ENCODE measurements at places on chromosomes 7 and 10.

DNA sequence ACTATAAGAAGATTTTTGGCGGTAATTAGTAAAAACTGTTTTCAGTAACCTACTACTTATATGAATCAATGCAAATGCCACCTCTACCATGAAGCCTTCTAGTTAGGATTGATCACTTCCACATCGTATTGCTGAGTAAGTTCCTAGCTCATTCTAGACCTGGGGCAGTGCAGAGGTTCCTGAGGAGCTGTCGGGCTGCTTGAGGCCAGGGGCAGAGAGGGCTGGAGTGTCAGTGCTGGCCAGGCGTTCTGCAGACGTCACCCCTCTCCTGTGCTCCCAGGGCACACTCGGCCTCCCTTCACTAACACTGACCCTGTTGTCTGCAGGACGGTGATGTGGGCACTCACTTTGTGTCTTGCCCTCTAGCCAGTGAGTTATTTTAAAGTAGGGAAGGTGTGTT is 275.7 kb downstream of the CELF2 start:
- H3K36me3 ChIP-seq, result peaks cover 4% of the 10 kb centered on the region
- no peak overlapping the region for H3K27ac ChIP-seq
- no peak for DNase-seq

DNA sequence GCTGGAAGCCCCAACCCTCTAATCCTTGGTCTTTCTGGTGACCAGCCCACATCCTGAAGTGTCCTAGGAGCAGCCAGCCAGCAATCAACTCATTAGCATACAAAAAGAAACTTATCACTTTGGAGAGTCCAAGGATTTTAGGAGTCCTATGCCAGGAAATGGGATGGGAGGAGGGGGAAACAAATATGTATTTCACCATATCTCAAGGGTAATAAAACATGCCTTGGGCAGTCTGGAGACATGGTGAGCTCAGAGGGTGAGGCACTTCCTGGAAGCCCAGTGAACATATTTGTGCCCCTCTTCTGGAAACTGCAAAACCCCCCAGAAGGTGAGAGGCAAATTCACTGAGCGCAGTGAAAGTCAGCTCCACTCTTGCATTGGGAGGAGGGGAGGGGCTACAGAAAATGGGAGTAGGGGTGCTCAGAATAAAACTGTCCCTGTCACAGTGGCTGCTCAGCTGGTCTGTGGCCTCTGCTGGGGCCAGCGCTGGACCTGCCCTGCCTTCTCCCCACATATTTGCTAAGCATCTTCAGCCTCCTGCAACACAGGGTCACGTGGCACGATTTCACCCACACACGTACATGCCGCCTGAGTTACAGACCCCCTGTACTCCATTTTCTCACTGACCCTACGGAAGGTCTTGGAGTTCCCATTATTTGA is 17.7 kb upstream of the ZMIZ1 start:
- H3K36me3 ChIP-seq, result no peaks in the 10 kb centered on the region
- H3K4me3 ChIP-seq, result no peak overlapping the region
- no peaks in the 10 kb centered on the region for H3K27me3 ChIP-seq
- H3K27ac ChIP-seq, result peak overlapping the region; percentile 49

GRCh38 chr10:5557799-5558771 is 33.3 kb downstream of the CALML3 start:
- no peaks in the 10 kb centered on the region for H3K36me3 ChIP-seq
- no peaks in the 10 kb centered on the region for H3K27me3 ChIP-seq
- DNase-seq, result no peak
- H3K4me1 ChIP-seq, result peaks cover 30% of the 10 kb centered on the region
- no peak overlapping the region for H3K4me3 ChIP-seq

DNA sequence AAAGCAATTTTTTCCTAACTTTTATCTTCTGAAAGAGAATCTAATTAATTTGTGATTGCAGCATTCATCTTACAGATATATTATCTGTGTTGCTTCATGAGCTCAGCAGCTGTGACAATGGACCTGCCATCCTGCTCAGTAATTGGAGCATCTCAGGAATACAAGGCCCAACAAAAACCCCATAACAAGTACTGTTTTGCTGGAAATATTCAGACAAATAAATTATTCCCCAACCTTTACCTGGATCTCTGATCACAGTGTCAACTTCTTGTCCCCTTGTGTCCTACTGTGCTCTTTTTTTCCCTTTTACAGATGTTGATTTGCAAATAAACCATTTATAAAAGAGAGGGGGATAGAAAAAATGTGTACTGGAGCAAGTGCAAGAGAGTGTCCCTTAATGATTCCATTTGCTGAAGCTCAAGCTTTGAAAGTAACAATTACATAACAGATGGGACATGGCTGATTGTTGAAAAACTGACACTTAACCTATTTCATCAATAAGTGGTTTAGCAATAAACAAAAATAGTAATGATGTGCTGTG is 1063.4 kb upstream of the GHITM start:
- H3K4me3 ChIP-seq, result no peak overlapping the region
- no peaks in the 10 kb centered on the region for H3K36me3 ChIP-seq
- no peak overlapping the region for H3K27ac ChIP-seq

DNA sequence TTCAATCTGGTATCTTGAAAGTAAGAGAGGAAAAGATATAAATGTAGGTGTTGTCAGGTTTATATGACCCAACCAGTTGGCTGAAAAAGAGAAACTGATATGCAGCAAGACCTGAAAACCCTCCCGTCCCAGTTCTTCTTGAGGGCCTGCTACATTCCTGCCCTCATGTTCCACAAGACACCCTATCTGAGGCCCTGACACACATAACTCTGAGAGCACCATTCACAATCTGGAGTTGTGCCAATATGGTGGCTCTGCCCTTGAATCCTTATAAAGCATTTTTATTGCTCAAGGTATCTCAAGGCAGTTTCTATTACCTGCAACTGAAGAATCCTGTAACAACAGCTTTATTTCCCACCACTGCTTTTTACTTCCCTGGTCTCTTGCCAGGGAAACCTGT is 17.0 kb downstream of the XPNPEP1 start:
- H3K4me3 ChIP-seq, result no peak overlapping the region
- DNase-seq, result peak; percentile 90
- peaks cover 15% of the 10 kb centered on the region for H3K4me1 ChIP-seq
- no peak overlapping the region for H3K27ac ChIP-seq
- H3K36me3 ChIP-seq, result peaks cover 6% of the 10 kb centered on the region
- H3K27me3 ChIP-seq, result no peaks in the 10 kb centered on the region
